GM13976 (cell line): ENCODE measurements at places on chromosomes 4 and X.
A peak's percentile ranks its signal among the peaks of the same experiment; 100 is the strongest.

DNA sequence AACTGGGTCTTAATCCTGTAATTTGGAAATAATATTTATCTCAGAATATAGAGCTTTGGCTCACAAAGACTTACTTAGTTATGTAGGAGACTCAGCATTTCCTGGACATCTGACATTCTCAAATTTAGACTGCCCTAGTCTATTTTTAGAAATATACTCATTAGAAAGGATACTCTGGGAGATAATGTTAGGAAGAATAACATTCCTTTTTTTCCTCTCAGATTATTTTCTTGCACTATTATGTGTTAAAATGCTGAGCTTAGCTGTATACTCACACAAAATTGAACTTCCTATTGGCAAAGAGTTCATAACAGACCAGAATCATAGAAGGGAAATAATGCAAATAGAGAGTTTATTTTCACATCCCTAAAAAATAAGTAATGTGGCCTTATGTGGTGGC, 1424.9 kb upstream of the PCDH7 start:
- no peak for DNase-seq

DNA sequence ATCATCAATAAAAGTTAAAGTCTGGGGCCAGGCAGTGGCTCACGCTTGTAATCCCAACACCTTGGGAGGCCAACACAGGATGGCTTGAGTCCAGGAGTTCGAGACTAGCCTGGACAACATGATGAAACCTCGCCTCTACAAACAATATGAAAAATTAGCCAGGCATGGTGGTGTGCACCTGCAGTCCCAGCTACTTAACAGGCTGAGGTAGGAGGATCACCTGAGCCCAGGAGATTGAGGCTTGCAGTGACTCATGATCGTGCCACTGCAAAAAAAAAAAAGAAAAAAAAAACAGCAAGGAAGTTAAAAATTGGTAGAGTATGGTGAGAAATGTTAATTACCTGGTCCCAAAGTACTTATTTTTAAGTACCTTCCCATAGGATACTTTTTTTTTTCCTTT, 27.5 kb downstream of the FBXW7 start:
- DNase-seq: no peak

DNA sequence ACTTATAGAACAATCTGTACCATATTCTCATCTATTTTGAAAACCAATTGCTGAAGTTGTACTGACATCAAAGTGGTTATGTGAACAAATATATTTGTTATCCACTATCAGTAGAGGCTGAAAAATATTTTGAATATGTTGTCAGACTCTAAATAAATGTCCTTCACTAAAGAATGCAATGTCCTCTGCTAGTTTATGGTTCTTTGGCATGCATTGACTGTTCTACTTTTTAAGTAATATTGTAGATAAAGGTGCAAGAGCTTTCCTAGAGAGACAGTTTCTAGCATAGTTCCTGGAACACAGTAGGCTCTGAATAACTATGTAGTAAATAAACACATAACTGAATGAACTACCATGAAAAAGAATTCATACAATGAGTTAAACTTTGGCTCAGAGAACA, 18.2 kb upstream of the COX7B2 start:
- DNase-seq: no peak

GRCh38 chr4:89469930-89470375, 162.4 kb upstream of the GPRIN3 start:
- DNase-seq: no peak

DNA sequence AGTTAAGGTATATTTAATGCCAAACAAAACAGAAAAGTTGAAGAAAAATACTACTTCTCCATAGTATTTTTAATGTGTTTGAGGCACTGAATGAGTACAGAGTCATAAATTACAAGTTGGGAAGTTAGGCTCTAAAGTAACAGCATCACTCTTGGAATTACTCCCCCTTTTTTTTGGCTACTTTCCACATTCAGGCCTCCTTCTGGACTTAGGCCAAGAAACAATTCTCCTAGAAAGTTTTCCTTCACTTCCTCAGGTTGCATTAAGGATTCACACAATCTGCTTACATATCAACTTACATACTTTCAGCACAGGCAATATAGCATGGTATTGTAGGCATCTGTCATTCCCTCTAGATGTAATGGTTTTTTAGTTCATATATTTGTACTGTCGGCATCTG, 52.1 kb downstream of the TMEM165 start:
- no peak for DNase-seq

DNA sequence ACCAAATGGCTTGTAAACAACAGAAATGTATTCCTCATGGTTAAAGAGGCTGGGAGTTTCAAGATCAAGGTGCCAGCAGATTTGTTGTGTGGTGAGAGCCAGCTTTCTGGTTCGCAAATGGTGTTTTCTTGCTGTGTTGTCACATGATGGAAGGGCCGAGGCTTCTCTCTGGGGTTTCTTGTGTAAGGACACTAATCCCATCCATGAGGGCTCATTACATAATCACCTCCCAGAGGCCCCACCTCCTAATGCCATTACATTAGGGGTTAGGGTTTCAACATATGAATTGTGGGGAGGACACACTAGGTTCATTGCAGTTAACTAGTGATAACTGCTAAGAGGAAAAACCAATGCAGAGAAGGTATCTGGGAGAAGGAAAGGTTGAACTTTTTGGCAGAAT, 103.5 kb upstream of the ENPEP start:
- DNase-seq: no peak

- DNase-seq: no peak
Observed at GRCh38 chr4:22496165-22496813, 19.6 kb downstream of the ADGRA3 start.

DNA sequence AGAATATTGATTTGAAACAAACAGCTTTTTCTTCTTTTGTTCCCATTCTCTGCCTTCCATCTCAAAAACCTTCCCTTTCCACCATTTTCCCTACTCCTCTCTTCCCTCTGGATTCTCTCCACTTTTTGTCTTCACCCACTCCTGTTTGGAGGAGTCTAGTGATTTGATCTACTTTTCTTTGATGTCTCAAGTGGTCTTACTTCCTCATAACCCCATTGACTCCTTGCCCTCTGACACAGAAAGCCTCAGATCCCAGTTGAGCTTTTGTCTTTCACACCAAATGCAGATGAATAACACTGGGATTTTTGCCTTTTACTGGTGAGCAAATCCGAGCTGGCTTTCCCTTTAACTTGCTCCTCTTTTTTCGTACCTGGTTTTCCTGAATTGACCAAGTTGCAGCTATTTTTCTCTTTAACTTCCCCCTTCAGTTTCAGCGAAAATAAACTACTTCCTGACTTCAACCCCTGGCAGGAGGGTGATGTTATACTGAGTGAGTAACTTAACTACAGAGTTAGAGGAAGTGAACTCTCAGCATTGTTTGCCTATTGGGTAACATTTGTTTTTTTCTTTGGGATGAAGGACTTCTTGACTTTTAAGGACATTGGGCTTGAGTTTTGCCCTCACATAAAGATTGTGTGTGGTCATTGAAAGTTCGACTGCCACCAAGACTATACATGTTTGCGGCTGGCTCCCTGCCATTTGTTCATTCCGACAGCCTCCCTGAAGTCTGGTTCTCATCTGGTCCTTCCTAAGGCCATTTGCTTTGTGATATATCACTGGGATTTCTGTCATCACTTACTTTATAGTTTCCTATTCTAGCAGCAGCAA, 392.8 kb upstream of the NR3C2 start:
- no peak for DNase-seq

DNA sequence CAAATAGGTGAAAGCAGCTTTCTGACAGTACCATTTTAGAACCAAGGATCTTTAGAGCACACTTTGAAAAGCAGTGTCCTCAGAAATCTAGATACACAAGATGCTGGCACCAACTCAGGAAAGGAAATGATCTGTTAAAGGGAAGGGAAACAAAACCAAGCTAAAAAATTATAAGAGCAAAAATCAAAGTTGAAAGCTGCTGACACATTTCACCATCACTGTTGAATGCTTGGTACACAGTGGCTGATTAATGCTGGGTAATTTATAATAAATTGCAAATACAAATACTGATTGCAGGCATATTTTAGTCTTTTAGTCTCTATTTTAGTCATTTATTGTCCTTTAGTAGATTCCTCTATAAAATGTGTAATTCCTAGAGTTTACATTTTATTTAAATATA, 1540.1 kb upstream of the PCDH10 start:
- DNase-seq: no peak

- DNase-seq: no peak
Observed at GRCh38 chr4:112029771-112030171, 115.5 kb upstream of the FAM241A start.

GRCh38 chr4:54165438-54165837, 63.7 kb upstream of the PDGFRA start:
- DNase-seq: no peak

GRCh38 chr4:108209489-108209888, 40.8 kb upstream of the LEF1 start:
- DNase-seq: no peak

GRCh38 chr4:23788027-23788426, 101.8 kb downstream of the PPARGC1A start:
- no peak for DNase-seq

GRCh38 chrX:69104756-69105434, 60.4 kb downstream of the PJA1 start:
- DNase-seq: no peak

DNA sequence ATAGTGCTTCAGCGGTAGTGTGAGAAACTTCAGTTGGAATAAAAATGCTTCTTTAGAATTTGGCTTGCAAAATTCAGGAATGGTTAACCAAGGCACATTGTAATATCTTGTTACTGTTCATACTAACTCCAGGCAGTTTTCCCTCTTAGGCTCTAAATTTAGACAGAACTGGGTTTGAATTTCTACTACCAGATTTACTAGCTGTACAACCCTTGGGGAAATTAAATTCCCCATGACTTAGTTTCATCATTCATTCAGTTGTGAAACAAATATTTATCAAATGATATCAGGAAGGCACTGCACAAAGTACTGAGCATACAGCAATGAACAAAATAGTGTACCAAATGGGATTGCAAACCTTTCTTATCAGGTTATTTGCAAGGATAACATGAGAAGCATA, 135.0 kb upstream of the IL15 start:
- DNase-seq: no peak

- DNase-seq: no peak
Observed at GRCh38 chr4:176134670-176135069, 60.7 kb downstream of the SPATA4 start.

GRCh38 chr4:171875291-171875690, 62.1 kb downstream of the GALNTL6 start:
- no peak for DNase-seq

DNA sequence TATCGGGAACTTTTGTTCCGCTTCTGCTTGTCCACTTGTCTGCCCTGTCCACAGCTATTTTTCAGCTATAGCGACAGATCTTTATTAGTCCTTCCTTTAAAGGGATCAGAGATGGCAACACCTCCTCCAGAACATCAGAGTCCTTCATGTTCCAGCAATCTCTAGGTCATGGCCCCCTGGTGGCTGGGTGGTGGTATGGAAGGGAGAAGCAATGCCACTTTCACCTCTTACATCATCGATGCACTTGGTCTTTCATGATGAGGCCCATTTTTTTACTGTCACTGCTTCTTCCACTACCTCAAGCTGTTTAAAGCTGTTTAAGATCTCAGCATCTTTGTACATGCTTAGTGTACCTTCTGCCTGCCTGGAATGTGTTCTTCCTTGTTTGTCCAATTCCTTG, 106.7 kb downstream of the ARHGAP6 start:
- DNase-seq: peak; percentile 36

- DNase-seq: no peak
Observed at GRCh38 chrX:455673-456072, 69.0 kb upstream of the PPP2R3B start.

DNA sequence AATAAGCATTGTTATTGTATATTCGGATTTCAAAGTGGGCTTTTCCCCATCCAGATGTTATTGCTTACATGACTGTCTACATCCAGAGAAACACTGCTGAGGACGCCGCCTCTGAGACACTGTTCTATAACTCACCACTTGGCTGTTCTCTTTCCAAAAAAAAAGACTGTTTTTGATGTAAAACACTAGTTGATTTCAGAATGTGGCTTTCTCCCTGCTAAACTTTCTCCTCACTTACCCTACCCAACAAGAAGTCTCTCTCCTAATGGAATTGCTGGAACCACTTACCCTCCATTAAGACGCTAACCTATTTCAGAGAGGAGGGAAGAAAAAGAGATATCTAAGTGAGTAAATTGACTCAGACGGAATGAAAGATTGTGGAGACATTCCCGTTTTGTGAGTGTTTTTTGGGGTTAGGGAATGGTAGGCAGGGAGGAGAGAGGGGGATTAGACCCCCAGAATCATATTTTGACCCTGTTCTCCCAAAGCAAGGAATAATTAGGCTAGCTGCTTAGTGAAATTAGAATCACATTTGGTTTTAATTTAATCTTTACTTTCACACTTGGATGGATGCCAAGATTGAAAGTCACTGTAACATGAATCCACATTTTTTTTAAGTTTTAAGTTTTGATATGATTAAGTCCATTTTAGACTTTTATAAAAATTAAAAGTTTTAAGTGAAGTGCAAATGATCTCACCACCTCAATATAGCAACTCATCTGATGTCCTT, 174.9 kb downstream of the CHIC2 start:
- no peak for DNase-seq

DNA sequence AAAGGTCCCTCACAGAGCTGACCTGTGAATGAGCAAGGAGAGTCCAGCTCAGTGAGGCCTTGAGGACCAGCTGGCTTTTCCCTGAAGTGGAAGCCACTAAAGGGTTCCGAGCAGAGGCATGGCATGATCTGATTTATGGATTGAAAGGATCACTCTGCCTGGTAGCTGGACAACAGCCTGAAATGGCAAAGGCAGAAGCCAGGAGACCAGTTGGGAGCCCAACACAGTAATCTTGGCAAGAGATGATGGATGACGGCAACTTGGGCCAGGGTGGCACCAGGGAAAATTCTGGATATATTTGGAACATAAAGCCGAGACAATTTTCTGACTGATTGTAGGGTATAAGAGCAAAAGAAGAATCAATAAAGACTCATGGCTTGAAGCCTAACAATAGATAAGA, 69.3 kb upstream of the STIM2 start:
- DNase-seq: no peak

- DNase-seq: no peak
Observed at GRCh38 chr4:55347610-55348228, 1.7 kb downstream of the SRD5A3 start.

DNA sequence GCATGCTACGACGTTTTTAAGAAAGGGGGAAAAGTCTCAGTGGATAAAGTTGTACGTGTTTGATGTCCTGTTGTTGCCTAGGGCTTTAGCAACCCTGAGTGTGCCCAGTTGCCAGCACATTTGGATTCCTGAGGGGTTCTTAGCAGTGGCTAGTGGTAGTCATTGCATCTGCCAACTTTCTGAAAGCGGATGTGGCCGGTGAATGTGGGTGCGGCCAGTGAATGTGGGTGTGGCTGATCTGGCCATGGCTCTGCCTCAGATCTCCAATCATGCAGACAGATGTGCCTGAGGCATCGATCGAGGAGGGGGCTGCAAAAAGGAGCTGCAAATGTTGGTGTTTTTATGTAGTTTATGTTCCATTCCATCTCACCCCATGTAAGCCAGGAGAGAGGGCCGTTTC, 41.5 kb upstream of the FAT1 start:
- DNase-seq: no peak

DNA sequence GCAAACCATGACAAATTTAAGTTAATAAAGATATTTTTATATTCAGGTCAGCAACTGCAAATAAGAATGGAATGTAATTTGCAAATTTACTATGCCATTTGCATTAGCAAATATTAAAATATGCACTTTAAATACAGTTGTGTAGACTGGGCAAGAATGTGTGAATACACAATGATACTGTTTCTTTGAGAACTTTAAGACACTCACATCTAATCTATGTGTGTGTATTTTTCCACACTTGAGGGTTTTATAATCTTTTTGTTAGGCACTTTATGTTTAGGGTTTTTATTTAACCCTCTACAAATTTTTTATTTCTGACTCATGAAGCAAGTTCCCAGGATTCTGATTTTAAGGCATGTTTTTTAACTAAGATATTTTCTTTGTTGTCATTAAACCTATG, 23.9 kb upstream of the NDNF start:
- DNase-seq: no peak

- DNase-seq: no peak
Observed at GRCh38 chr4:15707363-15707715, 4.5 kb downstream of the BST1 start.
